ENCODE measurements at places on chromosomes 7 and 10. TPM values are rescaled to one million over a fixed set of nuclear protein-coding genes. Genes with fewer than 3 reads are reported as not detected.

The FKBP9 gene
- 122 TPM for total RNA-seq

The CALHM3 gene
- total RNA-seq, result not detected

The CUZD1 gene
- total RNA-seq, result 0.32 TPM

The EBLN1 gene
- total RNA-seq, result not detected

The TRIM74 gene
- not detected for total RNA-seq

The CRTAC1 gene
- 9.6 TPM for total RNA-seq

The TAS2R41 gene
- not detected for total RNA-seq

The STK31 gene
- total RNA-seq, result 0.21 TPM

The CC2D2B gene
- total RNA-seq, result 0.65 TPM
